ENCODE measurements at places on chromosomes 12 and 14.
A peak's percentile ranks its signal among the peaks of the same experiment; 100 is the strongest.

GRCh38 chr12:108181095-108181454 lies 52.0 kb downstream of the WSCD2 start:
- no peak for DNase-seq

DNA sequence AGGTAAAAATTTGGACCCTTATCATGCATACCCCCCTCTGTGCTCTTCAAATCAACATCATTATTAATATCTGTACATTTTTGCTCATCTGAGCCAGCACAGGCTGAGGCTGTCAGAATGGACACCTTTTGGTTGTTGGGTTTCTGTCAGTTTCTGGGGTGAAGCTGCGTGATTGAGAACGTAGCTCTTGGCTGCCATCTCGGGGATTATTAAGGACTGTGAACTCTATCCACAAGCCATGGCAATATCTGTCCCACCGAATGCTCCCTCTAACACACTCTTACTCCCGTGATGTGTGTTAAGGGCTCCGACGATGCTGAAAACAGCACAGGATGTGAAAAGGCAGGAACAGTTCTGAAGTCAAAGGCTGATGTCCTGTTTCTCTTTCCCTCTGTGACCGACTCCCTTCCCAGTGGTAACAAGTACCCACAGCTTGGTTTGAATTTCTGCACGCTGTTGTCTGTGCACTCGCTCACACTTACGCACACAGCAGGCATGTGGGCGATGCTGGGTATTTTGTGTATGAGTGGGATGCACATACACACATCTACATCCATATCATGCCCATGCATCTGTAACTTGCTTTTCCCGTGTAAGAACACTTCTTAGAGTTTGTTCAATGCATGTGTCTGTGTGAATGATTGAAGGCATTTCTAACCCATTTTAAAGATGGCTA lies 405.6 kb downstream of the TMEM121 start:
- DNase-seq, result no peak

DNA sequence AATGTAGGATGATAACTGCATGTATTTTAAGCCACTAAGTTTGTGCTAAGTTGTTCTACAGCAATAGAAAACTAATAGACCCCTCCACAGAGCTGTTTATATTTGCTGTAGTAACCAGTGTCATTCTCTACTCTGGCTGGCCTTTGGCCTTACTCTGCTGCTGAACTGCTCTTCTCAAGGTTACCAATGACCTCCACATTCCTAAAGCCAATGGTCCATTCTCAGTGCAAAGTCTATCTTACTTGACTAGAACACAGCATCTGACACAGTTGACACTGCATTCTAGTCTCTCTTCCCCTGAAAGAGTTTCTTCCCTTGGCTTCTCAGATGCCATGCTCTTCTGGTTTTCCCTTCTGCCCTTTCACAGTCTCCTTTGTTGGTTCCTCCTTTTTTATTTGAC lies 154.8 kb upstream of the CRY1 start:
- no peak for DNase-seq

DNA sequence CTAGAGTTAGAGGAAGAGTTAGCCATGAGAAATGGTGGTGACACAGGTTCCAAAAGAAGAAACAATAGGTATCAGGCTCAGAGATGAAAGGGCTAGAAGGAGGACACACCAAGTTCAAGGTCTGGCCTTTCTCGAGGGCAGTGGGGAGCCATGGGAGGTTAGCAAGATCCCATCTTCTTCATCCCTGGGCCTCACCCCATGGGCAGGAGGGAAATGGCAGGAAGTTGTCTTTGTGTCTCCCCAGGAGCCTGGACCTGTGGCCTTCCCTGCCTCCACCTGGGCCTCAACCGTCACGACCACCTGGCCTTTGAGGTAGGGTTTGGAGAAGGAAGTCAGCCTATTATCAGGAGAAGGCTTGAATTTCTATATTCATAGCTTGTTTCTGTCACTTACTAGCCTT lies 5.8 kb upstream of the AQP2 start:
- DNase-seq, result no peak

GRCh38 chr12:30814295-30814655 lies 59.5 kb upstream of the CAPRIN2 start:
- no peak for DNase-seq

DNA sequence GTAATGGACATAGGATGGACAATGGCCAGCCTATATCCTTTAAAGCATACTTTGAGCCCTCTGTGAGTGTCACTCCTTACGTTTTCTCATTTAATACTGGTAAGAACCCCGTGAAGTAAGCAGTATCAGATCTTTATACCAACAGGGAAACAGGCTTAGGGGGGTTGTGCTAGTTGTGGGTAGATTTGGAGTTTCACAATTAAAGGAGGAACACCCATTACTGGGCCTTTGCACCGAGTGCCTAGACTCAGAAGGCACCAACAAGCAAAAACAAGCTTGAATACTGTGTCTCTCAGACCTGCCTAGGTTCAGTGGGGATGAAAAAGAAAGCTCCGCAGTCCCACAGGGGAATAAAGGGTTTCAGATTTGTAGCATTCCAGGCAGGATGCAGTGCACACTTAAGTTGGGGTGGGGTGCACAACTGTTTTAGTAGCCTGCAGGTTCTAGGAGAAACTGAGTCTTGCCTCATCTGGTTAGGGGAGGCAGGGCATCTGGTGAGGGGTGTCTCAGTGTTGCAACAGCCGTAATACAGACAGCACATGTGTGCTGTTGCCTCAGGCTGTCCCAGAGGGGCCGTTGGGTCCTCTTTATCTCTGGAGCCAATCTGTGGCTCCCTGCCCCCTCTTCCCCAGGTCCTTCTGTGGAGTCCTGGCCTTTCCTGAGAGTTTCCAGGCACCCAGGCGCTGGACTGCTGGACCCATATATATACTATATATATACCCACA lies 51.2 kb downstream of the IRAK3 start:
- no peak for DNase-seq

- no peak for DNase-seq
These were observed 201.9 kb upstream of the DIO3 start for GRCh38 chr14:101359221-101360053.

DNA sequence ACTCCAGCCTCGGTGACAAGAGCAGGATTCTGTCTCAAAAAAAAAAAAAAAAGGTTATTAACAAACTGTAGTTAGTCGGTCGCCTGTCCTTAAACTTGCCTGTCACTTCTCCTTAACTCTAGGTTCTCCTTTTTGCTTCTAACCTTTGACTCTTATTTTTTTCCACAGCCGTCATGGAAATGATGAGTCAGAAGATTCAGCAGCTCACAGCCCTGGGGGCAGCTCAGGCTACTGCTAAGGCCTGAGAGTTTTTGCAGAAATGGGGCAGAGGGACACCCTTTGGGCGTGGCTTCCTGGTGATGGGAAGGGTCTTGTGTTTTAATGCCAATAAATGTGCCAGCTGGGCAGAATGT lies 418 bp upstream of the MYG1 start:
- DNase-seq, result no peak

GRCh38 chr12:45732250-45732649 lies 2.7 kb downstream of the ARID2 start:
- DNase-seq, result no peak

- DNase-seq, result no peak
These were observed 55.3 kb downstream of the CLMN start for GRCh38 chr14:95264271-95264973.

DNA sequence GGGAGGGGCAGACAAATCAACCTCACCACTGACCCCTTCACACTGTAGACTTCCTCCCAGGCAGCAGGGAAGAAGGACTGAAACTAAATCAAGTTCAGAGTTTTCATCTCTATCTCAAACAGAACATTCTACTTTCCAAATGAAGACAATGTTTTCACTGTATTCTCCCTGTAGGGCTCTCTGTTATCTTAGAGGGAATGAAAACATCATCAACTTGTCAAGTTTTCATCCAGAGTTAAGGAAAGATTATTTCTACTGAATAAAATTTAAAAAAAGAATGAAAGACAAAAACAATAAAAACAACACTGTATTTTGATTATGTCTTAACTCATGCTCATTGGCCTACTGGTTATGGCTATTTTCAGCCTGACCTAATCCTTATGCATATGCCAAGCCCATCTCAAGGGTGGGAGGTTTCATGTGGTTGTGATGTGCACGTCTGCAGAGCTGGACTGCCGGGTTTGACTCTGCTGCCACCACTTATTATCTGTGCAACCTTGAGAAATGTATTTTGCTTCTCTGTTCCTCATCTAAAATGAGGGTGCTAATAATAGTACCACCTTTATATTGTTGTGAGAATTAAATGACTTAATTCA lies 152.0 kb upstream of the AVPR1A start:
- no peak for DNase-seq

GRCh38 chr12:85683051-85683450 lies 153.2 kb downstream of the RASSF9 start:
- DNase-seq, result no peak

GRCh38 chr14:52248057-52248456 lies 19.4 kb upstream of the PTGDR start:
- no peak for DNase-seq

DNA sequence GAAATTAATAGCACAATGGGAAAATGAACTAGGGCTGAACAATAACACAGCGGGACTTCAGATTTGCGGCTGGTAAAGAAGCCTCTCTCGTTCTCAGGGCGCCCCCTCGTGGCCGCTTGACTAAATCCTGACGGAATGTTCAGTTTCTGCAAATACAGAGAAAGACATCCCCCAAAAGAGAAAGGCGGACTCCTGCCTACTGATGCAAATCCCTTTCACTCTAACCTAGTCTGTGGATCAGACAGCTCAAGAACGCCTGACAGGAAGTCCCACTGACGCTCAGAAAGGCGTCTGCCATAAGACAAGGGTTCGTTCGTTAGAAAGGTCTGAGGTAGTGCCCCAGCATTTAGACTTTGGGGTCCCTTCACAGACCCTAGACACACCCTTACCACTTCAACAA lies 2.5 kb downstream of the NUAK1 start:
- DNase-seq, result no peak

GRCh38 chr14:75260025-75260763 lies 18.4 kb upstream of the FOS start:
- no peak for DNase-seq

DNA sequence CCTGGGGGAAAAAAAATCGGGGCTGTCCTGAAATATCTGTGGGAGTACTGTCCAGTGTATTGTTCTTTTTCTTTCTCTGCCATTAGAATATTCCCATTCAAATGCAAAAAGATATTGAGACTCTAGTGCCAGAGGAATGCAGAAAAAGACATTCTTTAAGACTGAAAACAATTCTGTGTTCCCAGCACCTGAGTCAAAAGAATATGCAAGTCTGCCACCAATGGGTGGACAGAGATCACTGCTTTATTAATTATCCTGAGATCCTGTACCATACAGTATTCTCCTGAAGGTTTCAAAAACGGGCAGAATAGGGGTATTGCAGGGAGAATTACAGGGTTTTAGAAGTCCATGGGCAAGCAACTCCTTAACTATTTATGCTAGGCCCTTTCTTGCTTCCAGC lies 361.8 kb downstream of the C12orf50 start:
- no peak for DNase-seq

DNA sequence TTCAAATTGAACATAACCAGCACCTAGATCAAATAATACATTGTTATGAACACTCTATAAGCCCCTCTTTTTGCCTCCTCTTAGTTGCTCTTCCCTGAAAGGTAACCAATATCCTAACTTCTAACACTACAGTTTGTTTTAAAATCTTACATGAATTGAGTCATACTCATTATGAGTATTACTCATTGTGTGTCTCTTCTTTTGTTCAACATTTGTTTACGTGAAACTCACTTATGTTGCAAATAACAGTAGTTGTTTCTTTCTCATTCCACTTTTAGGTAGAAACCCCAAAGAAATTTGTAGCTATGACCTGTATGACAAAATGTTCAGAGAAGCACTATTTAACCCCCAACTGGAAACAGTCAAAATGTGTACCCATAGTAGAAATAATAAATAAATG lies 6.6 kb downstream of the LRRC9 start:
- DNase-seq, result no peak

- DNase-seq, result peak; percentile 55
These were observed 9.7 kb upstream of the WSCD2 start for GRCh38 chr12:108119126-108119973.

Measured in GM12864 (cell line).